ENCODE measurements at places on chromosomes 7 and 10. TPM values are rescaled to one million over a fixed set of nuclear protein-coding genes. Genes with fewer than 3 reads are reported as not detected.

Gene UBE2H
- total RNA-seq, result 96.8 TPM

Gene GRB10
- 9.0 TPM for total RNA-seq

Gene NRCAM
- 0.61 TPM for total RNA-seq

Gene PNLIP
- total RNA-seq, result not detected

Gene HMX3
- not detected for total RNA-seq

Gene AKR1D1
- total RNA-seq, result not detected

Gene VIM
- total RNA-seq, result 0.08 TPM

Gene FKBP6
- not detected for total RNA-seq

Gene HYAL4
- 0.79 TPM for total RNA-seq

Gene CALHM1
- not detected for total RNA-seq

Gene OPN4
- not detected for total RNA-seq

Gene TMEM225B
- total RNA-seq, result 0.05 TPM

Gene HOXA3
- 27.8 TPM for total RNA-seq
